Stimulated activated CD8-positive, alpha-beta memory T cell treated with anti-CD3 and anti-CD28 coated beads, Interleukin-15, amount 100 ng/mL, for 4 hours (primary cell): ENCODE measurements at places on chromosomes 7 and 10.

- DNase-seq, result no peak
Observed at GRCh38 chr7:23476286-23477156, 6.2 kb upstream of the IGF2BP3 start.

DNA sequence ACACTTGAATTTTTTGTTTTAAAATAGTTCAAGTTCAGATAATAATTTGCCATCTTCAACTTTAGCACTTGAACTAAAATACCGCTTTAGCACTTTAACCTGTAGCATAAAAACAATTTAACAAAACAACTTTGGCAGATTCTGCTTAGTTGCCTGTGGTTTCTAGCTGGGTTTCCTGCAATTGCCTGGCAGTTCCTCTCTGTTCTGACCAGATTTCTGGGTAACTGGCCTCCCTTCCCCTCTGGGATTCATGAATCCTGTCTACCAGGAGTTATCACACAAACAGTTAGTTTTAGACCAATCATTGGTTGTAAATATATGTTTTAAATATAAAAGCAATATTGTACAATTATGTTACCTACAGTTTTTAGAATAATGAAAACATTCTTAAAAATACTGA, 89.8 kb upstream of the HDAC9 start:
- no peak for DNase-seq

- DNase-seq, result no peak
Observed at GRCh38 chr7:74014931-74015330, 13.0 kb upstream of the ELN start.

GRCh38 chr7:7176406-7177043, 5.8 kb upstream of the C1GALT1 start:
- DNase-seq, result no peak

- no peak for DNase-seq
Observed at GRCh38 chr7:105007298-105007697, 6.7 kb upstream of the KMT2E start.

GRCh38 chr7:18290223-18290622, 205.3 kb upstream of the HDAC9 start:
- DNase-seq, result no peak

- DNase-seq, result no peak
Observed at GRCh38 chr10:117320050-117320665, 55.1 kb downstream of the PDZD8 start.

- DNase-seq, result no peak
Observed at GRCh38 chr7:93062599-93062998, 55.2 kb downstream of the SAMD9 start.

GRCh38 chr7:151940048-151940811, 16.0 kb upstream of the GALNTL5 start:
- no peak for DNase-seq

DNA sequence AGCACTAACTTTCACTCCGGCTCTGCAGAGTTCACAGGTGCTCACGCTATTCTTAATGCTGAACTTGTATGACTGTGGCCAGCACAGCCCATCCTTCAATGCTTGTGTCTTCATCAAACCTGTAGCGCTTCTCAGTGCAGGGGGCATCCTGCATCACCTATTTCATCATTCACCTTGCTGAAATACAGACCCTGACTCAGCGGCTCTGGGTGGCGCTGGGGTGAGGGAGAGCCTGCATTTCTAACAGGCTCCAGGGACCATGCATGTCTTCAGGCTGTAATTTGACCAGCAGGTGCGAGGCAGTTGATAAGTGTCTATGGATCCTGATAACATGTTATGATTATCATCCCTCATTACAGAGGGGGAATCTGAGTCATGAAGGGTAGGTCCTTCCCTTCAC, 89.3 kb downstream of the VOPP1 start:
- DNase-seq, result no peak

GRCh38 chr10:80260295-80261243, 28.9 kb downstream of the MAT1A start:
- DNase-seq, result no peak

DNA sequence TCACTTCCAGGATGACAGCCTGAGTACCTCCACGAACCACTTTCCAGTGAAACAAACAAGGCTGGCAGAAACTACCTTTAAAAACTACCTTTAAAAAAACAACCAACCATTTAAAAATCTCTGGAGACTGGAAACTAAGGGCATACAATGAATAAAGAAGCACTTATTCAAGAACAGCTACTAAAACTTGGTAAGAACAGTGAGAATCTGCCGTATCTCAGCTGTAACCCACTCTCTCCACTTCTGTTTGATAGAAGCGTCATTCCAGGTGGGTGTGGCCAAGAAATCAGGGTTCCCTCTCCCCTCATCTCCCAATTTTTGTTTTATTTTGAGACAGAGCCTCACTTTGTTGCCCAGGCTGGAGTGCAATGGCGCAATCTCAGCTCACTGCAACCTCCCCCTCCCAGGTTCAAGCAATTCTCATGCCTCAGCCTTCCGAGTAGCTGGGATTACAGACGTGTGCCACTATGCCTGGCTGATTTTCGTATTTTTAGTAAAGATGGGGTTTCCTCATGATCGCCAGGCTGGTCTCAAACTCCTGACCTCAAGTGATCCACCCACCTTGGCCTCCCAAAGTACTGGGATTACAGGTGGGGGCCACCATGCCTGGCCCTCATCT, 158.8 kb upstream of the CHST15 start:
- no peak for DNase-seq

DNA sequence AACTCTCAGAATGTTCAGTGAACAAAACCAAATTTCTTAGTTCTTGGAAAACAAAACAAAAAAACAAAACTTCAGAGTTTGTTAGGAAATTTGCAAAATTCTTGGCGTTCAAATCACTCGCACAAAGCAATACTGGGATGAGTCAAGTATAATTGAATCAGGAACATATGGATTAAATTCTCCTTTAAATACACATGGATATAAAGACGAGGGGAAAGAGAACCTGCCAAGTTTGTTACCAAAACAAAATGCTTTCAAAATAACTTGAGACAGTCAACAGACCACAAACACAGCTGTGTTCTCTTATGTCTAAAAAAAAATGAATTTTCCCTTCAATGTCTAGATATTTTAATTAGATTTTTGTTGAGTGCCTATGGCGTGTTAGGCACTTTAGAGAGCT, 93.5 kb upstream of the MPP7 start:
- no peak for DNase-seq

- no peak for DNase-seq
Observed at GRCh38 chr10:71816421-71816851, 34.6 kb downstream of the PSAP start.

- no peak for DNase-seq
Observed at GRCh38 chr7:126699707-126700106, 553.0 kb downstream of the GRM8 start.

DNA sequence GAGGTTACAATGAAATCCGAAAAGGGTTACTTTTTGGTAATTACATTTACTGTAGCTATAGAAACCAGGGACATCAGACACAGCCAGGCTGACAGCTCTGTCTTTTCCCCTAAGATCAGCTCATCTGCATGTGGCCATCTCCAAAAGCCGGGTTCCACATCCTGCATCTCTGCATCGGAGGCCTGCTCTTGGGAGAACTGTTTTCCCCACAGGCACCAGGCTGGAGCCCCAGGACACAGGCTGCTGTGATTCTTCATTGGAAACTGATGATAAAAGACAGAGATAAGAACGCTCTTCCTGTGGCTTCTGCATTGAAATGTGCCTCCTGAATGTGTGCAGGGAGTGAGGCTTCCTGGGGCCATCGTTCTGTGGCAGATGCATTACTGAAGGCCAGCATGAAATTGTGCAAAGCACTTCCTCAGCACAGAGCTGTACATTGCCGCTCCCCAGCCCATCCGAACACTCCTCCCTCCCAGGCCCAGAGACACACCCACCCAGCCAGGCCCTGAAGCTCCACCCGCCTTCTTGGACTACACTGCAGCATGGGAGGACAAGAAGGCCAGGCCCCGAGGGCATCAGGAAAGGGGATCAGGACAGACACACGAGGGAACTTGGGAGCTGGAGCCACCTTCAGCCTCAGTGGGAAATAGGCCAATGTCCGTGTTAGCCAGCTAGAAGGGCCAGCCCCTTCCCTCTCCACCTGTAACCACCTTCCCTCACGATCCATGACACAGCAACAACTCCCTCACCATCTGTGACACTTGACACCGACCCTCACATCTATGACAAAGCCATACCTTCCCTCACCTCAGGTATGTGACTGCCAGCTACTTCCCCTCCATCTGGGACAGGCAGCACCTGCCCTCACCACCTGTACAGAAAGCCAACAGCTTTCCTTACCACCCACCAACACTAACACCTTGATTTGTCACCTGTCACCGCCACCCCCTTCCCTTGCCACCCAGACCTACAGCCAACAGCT, 113.2 kb downstream of the GRID1 start:
- DNase-seq, result no peak

DNA sequence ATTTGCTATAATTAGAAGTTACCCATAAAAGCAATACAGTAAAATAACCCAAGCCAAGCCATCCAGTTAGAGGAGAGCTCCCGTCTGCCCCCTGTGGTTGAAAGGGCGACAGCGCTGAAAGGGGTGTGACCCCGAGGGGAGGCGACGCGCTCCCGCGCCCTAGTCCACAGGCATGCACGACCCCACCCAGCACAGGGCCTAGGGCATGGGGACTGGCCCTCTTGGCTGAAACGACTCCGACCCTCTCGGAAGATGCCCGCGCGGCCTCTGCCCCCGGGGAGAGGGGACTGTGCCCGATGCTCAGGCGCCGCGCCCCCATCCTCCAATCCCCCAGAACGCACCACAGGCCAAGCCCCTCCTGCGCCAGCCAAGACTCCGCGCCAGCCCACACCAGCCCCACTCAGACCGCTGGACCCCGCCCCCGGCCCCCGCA, 64.0 kb downstream of the CSGALNACT2 start:
- DNase-seq, result peak; percentile 20

DNA sequence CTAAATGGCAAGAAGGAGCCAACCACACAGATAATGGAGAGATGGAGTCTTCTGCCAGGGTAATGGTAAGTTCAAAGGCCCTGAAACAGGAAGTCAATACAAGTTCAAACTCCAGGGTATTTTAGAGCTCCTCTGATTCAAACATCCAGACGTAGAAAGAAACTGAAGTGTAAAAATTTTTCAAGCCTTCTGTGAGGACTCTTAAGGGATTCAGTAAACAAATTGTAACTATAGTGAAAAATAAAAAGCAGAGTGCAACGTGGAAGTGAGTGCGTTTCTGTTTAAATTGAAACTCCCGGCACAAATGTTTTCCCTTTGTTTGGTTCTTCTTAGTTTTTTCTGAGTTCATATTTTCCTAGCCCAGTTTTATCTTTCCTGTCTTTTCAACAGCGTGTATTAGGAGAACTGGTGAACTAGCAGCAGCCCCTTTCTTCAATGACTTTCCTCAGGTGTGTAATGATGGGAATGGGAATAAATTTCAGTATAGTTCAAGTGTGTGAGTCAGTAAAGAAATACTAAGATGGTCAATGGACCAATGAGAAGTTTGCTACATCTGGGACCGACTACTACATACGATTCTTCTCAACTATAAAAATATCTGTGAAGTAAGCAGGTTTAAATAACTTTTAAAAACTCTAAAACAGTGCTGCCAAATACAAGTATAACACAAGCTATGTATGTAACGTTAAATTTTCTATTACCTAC, 298.9 kb downstream of the CSTF2T start:
- DNase-seq, result no peak

DNA sequence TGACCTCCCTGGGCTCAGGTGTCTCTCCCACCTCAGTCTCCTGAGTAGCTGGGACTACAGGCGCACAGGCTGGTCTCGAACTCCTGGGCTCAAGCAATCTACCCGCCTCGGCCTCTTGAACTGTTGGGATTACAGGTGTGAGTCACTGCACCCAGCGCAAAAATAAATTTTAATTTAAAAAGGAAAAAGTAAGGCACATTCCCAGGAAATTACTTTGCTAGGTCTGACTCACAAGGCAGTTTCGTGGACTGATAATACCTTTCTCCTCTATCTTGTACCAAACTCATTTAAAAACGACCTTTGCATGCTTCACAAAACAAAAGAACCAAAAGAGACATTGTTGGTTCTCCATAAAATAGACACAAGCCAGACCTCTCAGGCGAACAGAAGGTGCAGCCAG, 29.7 kb downstream of the PARP12 start:
- DNase-seq, result no peak

GRCh38 chr10:67936416-67936815, 52.0 kb downstream of the SIRT1 start:
- DNase-seq, result no peak

- DNase-seq, result no peak
Observed at GRCh38 chr7:157361537-157361936, 24.7 kb downstream of the DNAJB6 start.

- DNase-seq, result no peak
Observed at GRCh38 chr7:33721895-33722294, 183.4 kb upstream of the BMPER start.

DNA sequence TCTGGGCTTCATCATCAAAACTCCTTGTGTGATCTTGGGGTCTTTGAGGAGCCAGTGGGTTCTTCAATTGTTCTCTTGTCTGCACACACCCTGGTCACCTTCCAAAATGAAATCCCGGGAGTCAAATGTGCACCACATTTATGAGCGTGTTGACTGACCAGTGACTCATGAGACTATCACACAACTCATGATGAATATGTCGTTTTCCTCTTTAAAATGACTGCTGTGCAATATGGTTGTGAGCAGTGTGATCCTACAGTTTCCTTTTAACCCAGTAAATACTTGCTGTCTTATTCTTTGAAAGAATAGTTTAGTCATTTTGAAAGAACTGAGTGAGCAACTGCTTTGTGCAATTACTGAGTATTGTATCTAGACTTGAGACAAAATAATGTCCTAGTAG, 149.2 kb downstream of the DYNC1I1 start:
- DNase-seq, result no peak

DNA sequence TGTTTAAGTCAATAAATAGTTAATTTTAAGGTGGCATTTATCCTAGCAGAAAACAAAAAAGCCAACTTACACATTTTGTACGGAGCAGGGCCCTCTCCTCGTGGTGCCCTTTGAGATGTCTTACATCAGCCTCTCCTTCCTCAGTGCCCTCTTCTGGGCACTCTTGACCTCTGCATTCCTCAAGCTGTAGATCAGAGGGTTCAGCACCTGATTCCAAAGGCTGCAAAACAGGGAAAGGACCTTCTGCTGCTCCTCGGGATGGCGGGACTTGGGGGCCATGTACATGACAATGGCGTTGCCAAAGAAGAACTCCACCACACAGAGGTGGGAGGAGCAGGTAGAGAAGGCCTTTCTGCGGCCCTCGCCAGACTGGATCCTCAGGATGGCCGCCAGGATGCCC, 4.6 kb upstream of the OR2A14 start:
- no peak for DNase-seq

GRCh38 chr7:35285799-35286198, 31.9 kb upstream of the TBX20 start:
- no peak for DNase-seq

GRCh38 chr7:107446988-107447387, 22.9 kb upstream of the GPR22 start:
- no peak for DNase-seq
